ENCODE measurements at places on chromosomes 5 and 9. TPM values are rescaled to one million over a fixed set of nuclear protein-coding genes. Genes with fewer than 3 reads are reported as not detected.

DNA sequence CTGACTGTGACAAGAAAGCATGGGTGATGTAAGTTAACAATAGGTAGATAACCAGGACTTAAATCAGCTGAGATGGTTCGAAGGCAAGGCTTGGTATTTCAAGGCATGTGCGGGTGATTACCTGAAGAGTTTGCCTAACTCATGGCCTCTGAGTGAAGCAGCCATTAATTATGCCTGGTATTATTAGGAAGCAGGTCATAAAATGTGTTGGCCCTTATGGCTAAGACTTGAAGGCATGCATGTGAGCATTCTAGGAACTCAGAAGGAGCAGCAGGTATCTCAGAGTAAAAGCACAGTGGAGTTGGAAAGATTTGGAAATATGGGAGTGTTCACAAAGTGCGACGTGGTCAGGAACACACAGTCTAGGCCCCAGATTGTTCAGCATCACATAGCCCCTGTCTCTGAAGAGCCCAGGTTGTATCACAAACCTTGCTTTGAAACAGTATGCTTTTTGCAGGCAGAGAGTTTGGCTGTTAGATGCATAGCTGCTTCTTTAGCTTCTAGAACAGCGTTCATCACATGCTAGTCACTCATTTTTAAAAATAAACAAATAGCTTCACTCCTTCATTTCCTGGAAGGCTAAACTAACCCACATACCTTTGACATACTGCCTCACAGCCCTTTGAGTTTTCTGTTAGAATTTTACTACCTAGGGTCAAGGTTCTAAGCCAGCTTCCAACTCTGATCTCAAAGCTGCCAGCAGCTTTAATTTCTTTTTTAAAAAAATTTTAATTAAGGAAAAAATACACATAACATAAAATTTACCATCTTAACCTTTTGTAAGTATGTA is 2.1 kb downstream of the HEXB start:
- peak; percentile 12 for DNase-seq

- DNase-seq: no peak
Measured at GRCh38 chr5:92605591-92605990, 975.4 kb downstream of the NR2F1-AS1 start.

ADCY2 gene
- not detected for total RNA-seq

SCGB3A2 gene
- total RNA-seq: not detected

Measured in endothelial cell of umbilical vein (primary cell).